ENCODE measurements at places on chromosomes 2 and 18.

DNA sequence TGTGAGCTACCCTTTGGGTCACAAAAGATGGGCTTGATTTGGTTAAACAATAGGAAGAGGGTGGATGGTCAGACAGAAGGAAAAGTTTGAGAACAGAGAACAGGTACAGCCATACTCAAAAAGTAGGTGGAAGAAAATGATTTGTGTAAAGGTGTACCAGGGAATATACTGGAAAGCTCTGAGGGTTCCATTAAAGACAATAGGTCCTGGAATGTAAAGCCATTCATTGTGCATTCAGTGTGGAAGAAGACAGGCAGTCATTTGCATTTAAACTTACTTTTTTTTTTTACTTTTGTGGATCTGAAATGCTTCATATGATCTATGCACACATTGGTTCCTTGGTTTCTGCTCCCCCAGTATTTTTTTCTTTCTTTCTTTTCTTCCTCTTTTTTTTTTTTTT lies 581.4 kb upstream of the PIK3C3 start:
- no peak for DNase-seq

DNA sequence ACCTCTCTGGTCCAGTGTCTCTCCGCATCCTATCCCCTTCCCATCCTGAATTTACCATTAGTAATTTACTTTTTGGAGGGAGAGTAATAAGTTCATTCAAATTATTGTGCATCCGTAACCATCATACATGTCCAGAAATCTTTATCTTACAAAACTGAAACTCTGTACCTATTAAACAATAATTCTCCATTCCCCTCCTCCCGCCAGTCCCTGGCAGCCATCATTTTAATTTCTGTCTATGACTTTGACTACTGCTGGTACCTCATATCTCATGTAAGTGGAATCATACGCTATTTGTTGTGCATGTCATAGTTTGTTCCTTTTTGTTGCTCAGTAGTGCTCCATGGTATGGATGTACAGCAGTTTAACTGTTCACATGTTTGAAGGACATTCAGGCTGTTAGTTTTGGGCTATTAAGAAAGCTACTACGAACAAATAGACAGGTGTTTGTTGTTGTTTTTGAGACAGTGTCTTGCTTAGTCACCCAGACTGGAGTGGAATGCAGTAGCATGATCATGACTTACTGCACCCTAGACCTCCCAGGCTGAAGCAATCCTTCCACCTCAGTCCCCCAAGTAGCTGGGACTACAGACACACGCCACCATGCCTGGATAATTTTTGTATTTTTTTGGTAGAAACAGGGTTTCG lies 2.0 kb downstream of the LIMS1 start:
- no peak for DNase-seq

GRCh38 chr2:232629129-232629475 lies 4.3 kb upstream of the EFHD1 start:
- DNase-seq = no peak

DNA sequence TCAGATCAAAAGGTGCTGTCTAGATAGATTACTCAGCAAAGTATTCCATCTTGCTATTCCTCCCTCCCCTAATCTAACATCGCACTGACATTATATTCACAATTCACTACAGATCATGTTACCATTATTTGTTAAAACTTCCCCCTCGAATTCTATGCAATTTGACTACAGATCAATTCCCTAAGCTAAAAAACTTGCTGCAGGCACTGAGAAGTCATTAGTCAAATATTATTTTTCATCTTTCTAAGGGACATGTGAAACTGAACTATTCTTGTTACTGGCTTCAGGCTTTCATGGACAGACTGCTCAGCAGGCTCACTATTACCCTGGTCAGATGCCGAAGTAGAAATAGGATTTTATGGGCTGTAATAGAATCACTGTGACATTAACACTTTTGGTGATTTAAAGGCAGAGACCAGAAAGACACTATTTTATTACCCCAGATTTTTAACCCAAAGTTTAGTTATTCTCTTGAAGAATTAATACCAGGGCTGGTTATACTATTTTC lies 15.1 kb downstream of the MYL1 start:
- no peak for DNase-seq

DNA sequence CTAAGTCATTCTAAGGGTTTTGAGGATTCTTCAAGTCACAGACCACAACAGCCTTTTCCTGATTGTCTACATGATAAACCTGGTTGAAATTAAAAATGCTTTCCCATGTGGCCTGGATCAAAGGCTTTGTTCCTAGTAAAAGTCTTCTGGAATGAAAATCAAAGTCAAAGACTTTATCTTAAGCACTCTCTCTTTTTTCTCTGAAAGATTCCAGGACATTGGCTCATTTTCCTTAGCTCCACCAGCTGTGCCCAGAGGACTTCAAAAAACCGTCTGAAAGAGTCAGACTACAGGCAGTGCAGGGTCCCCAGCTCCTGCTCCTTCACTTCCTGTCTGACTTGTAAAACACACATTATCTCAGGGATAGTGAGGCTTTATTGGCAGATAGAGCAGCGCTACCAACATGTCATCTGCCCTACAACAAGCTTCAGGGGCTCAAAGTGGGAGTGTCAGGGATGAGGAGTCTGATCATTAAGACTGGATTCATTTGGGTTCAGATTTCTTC lies 148.2 kb downstream of the ESCO1 start:
- no peak for DNase-seq

DNA sequence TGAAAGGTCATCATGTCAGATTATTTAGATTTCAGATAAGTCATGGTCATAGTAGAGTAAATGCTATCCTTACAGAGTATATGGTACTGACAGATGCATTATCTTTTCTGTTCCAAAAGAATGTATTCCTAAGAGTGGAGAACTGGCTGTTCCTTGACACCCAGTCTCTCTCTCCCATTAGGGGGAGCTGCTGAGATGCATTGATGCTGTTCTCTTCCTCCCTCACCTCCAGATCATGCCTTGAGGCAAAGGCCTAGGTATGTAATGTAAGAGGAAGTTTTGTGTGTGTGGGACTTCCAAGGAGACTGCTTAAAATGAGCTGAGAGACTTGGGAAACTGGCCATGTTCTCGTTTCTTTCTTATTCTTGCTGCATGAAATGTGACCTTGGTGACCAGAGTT lies 979.5 kb upstream of the CELF4 start:
- DNase-seq = no peak

DNA sequence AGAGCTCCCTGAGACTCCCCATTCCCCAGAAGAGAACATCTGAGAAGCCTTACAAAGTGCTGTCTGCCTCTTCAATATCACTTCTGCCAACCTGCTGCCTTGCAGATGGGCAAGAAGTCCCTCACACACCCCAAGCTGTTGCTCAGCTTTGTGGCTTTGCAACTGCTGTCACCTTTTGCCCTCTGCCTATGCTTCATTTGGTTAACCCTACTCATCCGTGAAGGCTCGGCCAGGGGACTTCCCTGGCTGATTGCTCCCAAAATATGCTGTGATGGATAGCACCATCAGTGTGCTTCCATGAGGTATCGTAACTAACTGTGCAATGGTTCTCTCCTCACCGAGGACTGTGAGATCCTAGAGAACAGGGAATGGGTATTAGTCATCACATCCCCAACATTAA lies 88.9 kb upstream of the CYP1B1 start:
- no peak for DNase-seq

DNA sequence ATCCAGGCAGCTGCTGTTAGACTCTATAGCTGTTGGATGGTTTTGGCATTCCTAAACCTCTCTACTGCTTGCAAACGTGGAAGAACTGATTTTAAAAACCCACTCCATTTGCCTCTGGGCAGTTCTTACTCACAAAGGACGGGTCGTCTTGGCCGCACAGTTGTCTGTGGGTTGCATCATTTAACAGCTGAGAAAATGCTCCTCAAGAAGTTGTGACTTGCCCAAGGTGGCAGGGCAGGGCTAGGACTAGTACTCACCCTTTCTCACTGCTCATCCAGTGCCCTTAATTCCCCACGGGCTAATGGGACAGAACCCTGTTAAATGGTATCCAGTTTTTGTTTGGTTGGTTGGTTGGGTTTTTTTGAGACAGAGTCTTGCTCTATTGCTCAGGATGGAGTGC lies 997 bp upstream of the DRC1 start:
- no peak for DNase-seq

- no peak for DNase-seq
Observed at GRCh38 chr2:98503481-98504105, 58.9 kb downstream of the INPP4A start.

DNA sequence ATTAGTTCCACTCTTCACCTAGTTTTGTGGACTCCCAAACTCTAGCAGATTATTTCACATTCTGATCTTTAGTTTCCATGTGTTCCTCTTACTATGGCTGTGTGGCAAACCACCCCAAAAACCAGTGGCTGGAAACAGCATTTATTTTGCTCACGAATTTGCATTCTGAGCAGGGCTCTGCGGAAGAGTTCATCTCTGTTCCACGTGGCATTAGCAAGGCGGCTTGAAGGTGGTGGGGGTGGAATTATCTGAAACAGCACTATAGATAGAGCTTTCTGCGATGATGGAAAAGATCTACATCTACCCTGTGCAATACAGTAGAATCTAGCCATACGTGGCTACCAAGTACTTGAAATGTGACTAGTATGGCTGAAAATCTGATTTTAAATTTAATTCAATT lies 5.9 kb downstream of the TWSG1 start:
- no peak for DNase-seq

DNA sequence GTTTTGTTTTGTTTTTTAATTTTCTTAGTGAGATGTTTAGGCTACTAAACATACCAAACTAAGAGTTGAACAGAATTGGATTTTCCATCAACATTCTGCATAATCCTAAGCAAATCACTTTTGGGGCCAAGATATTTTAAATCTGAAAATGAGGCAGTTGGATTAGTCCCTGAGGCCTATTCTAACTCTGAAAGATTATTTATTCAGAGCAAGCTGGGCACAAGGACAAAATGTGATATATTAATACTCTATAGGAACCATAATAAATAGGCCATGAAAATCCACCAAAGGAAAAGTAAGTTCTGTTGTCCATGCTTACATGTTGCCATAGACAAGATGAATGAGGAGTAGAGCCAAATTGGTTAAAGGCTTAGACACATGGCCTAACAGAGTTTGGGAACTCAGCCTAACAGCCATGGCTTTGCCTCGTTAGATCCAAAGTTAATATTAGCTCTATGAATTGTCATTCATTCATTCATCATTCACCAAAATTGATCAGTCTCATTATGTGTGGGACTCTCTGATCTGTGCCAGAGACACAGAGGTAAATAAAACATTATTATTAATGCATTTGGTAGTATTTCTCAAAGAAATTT lies 183.5 kb downstream of the SCG2 start:
- no peak for DNase-seq

GRCh38 chr18:79388043-79388442 lies 7.7 kb upstream of the NFATC1 start:
- no peak for DNase-seq

DNA sequence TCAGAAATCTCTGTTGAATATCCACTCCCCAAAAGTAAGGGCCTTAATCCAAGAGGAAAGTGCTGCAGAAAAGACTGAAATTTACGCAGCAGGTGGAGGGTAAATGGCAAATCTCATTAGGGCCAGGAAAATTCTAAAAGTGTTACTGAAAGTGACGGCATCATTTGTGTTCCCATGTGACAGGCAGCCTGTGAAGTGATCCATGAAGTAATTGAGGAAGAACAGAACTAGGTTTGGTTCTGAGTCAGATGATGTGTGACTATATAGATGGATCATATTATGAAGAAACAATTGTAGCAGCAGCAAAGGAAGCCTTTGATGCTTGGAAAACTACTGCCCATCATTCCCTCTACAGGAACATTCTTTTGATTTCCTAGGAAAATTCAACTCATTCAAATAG lies 401.2 kb downstream of the TGIF1 start:
- no peak for DNase-seq

- DNase-seq = no peak
Observed at GRCh38 chr18:56296381-56296780, 342.0 kb downstream of the TXNL1 start.

DNA sequence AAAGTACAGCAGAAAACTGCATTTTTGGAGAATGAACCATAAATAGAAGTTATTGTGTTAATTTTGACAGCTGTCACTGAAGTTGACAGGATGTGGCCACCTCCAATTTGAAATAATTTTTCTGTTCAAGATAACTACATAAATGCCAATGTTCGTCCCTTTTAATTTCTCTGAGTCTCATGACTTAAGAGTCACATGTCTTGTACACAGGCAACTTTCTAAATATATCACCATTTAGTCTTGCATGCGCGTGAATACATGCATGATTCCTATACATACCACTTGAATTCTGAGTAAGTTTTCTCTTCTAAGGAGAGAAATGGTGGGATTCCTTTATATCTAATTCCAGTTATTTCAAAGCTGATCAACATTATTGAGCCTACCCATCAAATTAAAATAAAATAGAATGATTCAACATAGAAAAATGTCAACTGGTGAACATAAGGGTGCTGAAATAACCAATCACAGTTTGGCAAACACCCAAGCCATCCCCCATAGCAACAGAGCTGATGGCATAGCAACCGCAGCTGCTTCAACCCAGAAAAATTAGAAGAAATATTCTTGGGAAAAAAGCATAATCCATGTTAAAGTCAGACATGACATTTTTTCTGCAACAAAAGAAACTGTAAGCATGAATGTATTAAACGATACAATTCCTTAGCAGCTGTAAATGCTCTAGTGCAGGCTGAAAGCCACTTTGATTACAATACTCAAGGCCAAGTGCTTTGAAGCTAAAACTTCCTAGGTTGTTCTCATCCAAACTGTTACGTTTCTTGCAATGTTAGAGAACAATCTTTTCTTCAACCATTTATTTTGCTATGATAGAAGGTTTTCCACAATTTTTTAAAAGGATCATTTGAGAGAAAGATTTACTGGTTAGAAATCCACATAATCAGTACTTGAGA lies 282.7 kb downstream of the DLGAP1 start:
- no peak for DNase-seq

- DNase-seq = no peak
Observed at GRCh38 chr2:37507703-37508102, 163.3 kb downstream of the QPCT start.

DNA sequence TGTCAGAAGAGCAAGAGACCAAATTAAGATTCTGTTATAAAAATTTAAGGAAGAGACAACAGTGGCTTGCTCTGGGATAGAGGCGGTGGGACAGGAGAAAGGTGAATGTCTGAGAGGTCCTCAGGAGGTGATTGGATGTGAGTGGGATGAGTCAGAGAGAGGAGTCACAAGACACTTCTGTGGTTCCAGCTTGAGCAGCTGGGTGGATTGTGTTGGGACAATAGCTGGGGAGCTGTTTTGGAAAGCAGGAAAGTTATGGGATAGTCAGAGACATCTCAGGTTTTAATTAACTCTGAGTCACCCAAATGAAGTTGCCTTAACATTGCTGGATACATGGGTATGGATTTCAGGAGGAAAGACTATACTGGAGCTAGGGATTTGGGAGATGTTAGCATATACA lies 218.0 kb upstream of the TRIB2 start:
- DNase-seq = no peak

DNA sequence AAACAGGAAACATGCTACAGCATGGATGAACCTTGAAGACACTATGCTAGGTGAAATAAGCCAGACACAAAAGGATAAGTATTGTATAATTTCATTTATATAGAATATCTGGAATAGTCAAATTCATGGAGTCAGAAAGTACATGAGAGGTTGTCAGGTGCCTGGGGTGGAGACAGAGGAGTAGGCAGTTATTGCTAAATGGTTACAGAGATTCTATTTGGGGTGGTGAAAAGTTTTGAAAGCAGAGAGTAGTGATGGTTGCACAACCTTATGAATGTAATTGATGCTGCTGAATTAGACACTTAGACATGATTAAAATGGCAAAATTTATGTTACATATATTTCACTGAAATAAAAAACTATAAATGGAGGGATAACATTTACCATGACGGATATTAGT lies 197.4 kb downstream of the VAPA start:
- no peak for DNase-seq

All from stimulated activated CD8-positive, alpha-beta memory T cell treated with anti-CD3 and anti-CD28 coated beads, Interleukin-12 subunit alpha, Interleukin-12 subunit beta, amount 100 ng/mL, for 1 hour (primary cell).